ENCODE measurements at places on chromosomes 2 and 18. TPM values are rescaled to one million over a fixed set of nuclear protein-coding genes. Genes with fewer than 3 reads are reported as not detected.

The STAT4 gene
- total RNA-seq = 1.6 TPM

GRCh38 chr2:151728804-151729414 is 5.4 kb downstream of the NEB start:
- no peaks in the 10 kb centered on the region for H3K27me3 ChIP-seq
- H3K36me3 ChIP-seq = peaks cover 32% of the 10 kb centered on the region
- H3K27ac ChIP-seq = peak overlapping the region; percentile 63
- H3K4me1 ChIP-seq = peaks cover 7% of the 10 kb centered on the region
- no peak for DNase-seq

GRCh38 chr2:240358080-240358479 is 77.4 kb upstream of the GPC1 start:
- H3K4me1 ChIP-seq = peaks cover 29% of the 10 kb centered on the region
- H3K36me3 ChIP-seq = no peaks in the 10 kb centered on the region
- no peak overlapping the region for H3K4me3 ChIP-seq

DNA sequence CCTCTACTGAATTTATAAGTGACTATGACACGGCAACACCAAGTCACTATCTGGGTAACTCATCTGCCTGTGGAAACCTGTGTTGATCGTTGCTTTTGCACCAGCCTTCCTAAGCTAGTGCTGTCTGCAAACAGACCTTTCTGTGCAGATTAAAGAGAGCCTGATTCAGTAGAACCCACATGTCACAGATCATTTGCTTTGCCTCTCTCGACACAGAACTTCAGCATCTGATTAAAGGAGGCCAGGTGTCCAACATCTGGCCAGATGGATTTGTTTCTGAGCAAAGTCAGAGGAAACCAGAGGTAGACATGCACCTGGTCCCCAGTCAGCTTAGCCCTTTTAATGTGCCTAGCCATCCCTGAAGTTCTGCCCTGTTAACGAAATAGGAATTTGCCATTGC is 15.0 kb upstream of the TTR start:
- DNase-seq = no peak
- no peaks in the 10 kb centered on the region for H3K4me1 ChIP-seq
- no peaks in the 10 kb centered on the region for H3K27me3 ChIP-seq
- no peak overlapping the region for H3K4me3 ChIP-seq

The SLC5A7 gene
- total RNA-seq = 0.22 TPM

Measured in muscle of leg (tissue), 16 donors.